ENCODE measurements at places on chromosomes 11 and 22.

DNA sequence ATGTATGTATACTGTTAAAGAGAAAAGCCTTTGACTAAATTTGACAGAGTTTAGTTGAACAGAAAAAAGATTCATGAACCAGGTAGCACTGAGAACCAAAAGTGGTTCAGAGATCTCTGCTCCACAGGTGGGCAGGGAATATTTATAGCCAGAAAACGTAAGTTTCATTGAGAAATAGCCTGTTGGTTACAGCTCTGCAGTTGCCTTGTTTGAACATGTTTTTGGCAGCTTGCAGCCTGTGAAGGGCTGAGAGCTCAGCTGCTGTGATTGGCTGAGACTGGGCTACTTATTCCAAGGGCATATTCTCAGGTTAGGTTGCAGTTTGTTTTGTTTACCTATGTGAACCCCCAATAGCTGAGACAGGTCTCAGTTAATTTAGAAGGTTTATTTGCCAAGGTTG, 13.5 kb upstream of the ZNF74 start:
- no peak for DNase-seq

DNA sequence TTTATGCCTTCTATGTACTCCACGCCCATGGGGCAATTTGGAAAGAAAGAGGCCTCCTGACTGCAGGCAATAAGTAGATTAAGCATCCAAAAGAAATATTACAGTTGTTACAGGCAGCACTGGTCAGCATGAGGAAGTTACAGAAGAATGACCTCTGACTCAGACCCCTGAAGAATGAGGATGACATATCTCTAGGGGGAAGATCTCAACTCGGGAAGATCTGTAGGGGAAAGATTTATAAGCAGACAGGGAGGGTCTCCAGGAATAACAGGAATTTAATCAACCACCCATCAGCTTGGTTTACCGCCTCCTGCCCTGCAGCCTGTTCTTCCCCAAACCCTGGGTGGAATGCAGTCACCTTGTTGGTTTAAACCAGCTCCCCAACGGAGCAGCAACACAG, 58.0 kb downstream of the RCN1 start:
- DNase-seq: no peak

DNA sequence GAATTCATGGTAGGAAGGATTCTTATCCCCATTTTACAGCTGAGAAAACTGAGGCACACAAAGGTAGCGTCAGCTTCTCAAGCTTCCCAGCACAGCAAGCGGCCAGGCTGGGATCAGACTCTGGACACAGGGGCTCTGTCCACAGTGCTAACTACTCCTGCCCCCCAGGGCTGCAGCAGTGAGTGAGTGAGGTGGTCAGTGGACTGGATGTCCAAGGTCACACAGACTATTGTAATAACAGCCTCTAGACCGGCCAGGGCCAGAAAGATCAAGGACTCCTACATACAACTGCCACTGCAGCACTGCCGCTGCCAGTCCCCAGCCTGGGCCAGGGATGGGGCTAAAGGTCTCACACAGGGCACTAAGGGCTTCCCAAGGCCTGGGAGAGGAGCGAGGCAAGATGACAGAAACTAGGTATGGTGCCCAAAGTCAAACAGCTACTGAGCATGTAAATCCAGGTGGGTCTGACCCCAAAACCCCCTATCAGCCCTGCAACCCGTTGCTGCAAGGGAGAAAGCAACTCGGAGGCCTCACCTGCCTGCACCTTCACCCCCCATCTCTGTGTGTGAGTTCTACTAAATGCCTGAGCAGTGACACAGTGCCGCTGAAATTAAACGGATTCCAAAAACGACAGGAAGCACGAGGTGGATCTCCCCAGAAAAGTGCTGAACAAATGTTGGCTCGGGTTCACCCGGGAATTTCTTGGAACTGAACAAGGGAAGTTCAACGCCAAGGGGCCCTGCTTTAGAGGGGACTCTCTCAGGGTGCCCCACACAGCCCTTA, 161.8 kb upstream of the GRK3 start:
- DNase-seq: no peak

GRCh38 chr11:112962579-112963367, 1.6 kb downstream of the NCAM1 start:
- DNase-seq: no peak

DNA sequence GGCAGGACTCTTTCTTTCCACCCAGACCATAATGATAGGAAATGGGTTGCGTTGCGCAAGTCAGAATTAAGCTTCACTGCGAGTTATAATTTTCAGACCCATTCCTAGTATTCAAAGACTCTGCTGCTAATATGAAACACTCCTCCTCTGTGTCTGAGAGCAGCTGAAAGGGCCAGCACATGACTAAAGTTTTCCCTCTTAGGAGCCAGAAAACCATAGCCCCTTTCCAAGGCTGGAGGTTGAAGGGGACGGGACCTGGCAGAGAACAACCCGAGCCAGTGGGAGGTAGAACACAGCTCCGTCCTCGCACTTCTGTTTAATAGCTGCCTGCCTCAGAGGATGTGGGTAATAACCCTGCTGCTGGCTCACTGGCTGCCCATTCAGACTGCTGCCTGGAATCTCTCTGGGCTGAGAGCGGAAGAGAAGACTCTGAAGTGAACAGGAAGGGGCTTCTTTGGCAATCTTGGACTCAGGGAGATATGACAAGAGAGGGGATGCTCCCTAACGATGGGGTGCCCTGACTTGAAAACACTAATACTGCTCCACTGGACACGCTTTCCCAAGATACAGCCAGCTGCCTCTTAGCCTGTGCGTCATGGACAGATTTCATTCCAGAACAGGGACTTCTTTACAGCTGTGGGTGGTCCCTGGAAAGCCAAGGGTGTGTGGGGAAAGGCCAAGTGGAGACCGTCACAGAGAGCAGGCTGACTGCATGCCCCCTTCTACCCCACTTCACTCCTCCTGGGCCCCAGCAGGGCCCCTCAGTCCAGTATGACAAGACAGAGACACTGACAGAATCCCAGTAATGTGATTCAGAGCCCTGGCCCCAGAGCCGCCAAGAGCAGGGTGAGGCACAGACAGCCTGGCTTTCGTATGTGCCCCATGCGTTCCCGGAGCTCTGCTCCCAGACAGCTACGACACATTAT, 156.9 kb downstream of the FEZ1 start:
- DNase-seq: no peak

DNA sequence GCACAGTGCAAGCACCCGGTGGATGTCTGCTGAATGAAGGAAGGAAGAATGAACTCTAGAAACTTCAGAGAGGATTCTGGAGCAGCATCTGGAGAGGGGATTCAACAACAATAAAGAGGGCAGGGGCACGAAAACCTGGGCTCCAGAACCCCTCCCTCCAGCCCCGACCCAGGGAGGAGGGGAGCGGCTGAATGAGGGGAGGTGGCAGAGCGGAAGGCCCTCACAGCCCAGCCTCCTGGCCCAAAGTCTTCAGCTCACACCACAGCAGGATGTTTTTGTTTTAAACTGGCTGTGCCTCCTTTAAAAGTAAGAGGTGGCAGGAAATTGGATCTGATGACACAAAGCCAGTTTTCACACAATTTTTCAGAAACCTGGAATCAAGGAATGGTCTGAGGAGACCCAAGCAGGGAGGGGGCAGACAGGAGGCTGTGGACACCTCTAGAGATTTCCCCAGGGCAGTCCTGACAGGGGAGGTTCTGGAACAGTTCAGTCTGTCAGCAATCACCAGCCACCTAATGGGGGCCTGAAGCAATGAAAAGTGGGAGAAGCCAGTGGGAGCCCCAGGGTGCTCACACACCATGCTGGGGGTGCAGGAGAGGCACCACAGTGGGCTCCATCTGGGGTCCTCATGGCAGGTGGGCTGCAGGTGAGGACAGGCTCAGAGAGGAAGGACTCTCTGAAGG, 44.4 kb upstream of the TCF20 start:
- DNase-seq: no peak

DNA sequence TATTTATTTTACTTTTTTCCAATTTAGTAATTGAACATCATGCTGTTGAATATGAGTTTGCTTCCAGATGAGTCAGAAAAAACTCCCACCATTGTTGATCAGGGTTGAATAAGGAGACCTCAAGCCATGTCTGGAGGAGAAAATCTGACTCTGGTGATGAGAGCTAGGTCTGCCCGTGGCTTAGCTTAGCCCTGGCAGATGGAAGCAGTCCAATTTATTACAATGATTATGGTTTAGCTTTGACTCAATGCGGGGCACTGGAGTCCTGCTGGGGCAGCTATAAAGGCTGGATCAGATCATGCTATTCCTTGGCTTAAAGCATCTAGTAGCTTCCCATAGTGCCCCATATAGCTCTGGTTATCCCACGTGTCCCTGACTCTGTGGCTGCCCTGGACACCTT, 506.5 kb downstream of the MN1 start:
- DNase-seq: no peak

DNA sequence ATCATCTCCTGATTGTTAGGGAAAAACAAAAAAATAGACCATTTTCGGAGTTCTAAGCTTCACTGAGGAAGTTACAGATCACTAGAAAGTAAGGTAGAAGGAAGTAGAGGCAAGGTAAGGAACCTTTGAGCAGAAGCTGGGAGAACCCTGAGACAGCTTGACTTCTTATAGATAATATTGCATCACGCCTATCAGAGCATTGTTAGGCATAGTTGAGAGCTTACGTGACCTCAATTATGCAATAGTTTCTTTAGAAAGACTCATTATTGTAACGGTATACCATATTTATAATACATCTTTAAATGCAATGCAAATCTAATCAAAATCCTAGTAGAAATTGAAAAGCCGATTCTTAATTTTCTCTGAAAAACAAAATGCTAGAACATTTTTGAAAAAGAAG, 4.9 kb downstream of the TBRG1 start:
- DNase-seq: no peak

DNA sequence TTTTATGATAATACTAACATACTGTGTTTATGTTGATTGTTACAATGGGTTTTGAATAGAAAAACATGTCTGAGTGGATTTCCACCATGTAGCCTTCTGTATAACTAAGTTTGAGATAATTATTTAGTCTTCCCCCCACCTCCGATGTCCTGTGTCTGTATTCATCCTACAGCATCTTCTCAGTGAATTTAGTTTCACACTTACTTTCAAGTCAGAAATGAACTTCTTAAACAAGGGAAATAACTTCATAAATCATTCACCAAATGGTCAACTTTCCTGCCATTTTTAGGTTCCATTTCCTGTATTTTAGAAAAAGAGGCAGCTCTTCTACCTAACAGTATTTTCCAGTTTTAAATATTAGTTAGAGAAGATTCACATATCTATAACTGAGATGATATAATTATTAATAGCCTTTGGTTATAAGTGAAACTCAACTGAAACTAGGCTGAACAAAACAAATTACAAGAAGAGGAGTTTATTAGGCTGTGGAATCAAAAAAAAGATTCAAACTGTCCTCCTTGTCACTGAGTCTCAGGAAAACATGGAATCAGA, 3.5 kb downstream of the OR51B5 start:
- DNase-seq: no peak

GRCh38 chr11:109864834-109865547, 228.2 kb upstream of the ZC3H12C start:
- DNase-seq: no peak

- DNase-seq: no peak
These were observed 265.2 kb downstream of the KCNA4 start for GRCh38 chr11:29751618-29752017.

DNA sequence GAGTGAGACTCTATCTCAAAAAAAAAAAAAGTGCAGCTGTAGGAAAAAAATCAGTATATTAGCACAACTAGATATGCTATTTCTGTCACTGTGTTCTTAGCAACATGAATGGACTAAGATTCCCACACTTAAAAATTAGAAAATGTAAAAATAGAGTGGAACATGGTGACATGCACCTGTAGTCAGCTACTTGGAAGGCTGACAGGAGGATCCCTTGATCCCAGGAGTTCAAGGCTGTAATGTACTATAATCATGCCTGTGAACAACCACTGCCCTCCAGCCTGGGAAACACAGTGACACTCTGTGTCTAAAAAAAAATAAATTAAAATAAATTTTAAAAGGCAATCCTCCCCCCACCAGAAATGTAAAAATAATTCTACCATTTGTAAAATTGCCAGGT, 29.8 kb downstream of the PICALM start:
- no peak for DNase-seq

- DNase-seq: no peak
These were observed 742.5 kb downstream of the ETS1 start for GRCh38 chr11:127844876-127845275.

- DNase-seq: no peak
These were observed 59.0 kb downstream of the SYN3 start for GRCh38 chr22:32999039-32999815.

- DNase-seq: no peak
These were observed 302.0 kb downstream of the KIRREL3 start for GRCh38 chr11:126698576-126698975.

- DNase-seq: no peak
These were observed 20.9 kb downstream of the TSKU start for GRCh38 chr11:76803811-76804600.

DNA sequence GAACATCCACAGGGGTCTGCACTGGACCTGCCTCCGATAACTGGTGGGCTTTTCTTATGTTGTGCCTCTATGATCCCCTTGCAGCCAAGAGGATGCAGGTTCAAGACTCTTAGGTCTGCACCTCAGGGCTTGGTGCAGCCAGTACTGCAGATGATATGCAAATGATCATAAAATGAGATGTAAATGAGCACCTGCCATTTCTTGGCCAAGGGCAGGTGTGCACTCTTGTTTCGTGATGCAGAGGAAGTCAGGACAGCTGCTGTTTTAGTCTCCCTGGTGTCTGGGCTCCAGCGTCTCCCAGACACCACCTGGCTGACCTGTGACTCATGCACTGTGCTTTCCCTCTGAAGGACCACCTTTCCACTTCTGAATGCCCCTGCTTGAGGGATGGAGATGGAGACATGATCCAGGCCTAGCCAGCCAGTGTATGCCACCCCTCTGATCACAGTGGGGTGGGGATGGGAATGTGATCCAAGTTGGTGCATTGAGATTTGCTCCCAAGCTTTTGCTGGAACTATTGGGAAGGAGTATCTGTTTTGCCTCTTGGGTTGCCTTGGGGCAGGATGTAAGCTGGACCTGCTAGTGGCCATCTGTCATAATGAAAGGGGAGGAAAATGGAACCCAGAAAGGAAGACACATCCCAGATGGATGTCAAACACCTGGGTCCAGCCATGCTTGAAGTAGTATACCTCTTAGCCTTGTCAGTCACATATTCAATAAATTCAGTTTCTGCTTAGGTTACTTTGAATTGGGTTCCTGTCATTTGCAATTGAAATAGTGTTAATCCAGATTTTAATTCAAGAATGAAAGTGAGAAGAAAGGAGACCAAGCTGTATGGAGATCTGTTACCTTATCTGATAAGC, 3.3 kb upstream of the KCNJ11 start:
- no peak for DNase-seq

DNA sequence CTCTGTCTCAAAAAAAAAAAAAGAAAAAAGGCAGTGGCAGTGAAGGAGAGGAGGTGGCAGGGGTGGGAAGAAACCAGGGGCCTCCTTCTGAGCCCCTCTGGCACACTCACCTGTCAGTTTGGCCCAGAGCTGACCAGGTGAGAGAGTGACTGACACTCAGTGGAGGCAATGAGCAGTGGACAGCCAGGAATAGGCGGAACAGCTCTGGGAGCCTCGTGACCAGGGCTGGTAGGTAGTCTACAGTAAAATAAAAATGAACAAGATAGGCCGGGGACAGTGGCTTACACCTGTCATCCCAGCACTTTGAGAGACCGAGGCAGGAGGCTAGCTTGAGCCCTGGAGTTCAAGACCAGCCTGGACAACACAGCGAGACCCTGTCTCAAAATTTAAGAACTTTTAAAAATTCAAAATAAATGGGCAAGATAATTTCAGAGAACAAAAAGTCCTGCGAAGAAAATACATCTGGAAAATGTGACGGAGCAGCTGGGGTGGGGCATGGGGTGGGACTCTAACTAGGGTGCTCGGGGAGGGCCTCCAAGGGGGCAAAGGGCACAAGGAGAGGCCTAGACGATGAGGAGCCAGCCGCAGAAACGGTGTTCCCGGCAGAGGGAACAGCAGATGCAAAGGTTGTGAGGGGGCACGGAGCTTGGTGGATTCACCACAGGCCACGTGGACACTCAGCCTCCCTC, 3.8 kb upstream of the PDXP start:
- no peak for DNase-seq
